ENCODE measurements at places on chromosomes 12 and 14.

DNA sequence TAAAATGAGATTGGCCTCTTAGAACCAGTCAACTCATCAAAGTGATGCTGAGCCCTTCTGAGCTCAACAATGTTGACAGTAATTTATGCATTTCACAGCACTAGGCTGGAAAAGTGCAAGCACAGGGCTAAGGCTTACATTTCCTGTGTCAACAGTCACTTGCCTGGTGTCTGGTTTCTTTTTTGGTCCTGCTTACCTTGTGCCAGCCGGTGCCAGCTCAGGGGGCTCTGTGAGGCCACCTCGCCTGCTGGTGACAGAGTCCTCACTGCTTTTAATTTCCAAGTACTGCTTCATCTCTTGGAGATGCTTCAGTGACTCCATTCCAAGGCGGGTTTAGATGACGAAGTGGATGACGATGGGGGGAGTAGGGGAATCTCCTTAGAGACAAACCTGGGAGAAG lies 53.1 kb upstream of the KCNA1 start:
- DNase-seq, result no peak

- DNase-seq, result no peak
Measured at GRCh38 chr14:24866067-24866639, 183.8 kb downstream of the STXBP6 start.

DNA sequence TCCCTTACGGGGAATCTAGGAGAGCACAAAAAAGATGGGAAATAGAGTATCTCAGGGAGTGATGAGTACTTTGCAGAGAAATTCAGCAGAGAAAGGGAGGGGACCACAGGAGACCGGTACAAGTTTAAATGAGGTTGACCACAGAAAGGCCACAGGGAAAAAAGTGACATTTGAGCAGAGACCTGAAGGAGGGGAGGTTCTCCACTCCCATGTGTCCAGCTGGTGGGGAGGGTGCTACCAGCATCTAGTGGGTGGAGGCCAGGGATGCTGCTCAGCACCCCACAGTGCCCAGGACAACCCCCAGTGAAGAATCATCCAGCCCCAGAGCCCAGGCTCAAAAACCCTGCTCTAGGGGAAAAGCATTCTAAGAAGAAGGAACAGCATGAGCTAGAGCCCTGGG lies 34.6 kb downstream of the TESC start:
- no peak for DNase-seq

- peak; percentile 88 for DNase-seq
Measured at GRCh38 chr12:52971679-52972329, 22.9 kb downstream of the KRT18 start.

- DNase-seq, result no peak
Measured at GRCh38 chr14:91048265-91048664, 12.2 kb downstream of the RPS6KA5 start.
